A172 (cell line): ENCODE measurements at places on chromosomes 4 and X. TPM values are rescaled to one million over a fixed set of nuclear protein-coding genes. Genes with fewer than 3 reads are reported as not detected.

The SPON2 gene
- 7.6 and 16.2 TPM in 2 replicates for total RNA-seq

The CXCL1 gene
- not detected in 2 replicates for total RNA-seq

The C4orf36 gene
- total RNA-seq = 2.9 TPM in 1 of 2 replicates, not detected in the other

The PTPN13 gene
- 5.9 and 7.0 TPM in 2 replicates for total RNA-seq

The SLC25A6 gene
- 121 and 163 TPM in 2 replicates for total RNA-seq

The PAGE2 gene
- not detected in 2 replicates for total RNA-seq

The UGT2B10 gene
- total RNA-seq = not detected in 2 replicates

The SOWAHD gene
- 0.72 TPM in 1 of 2 replicates, not detected in the other for total RNA-seq
